ENCODE measurements at places on chromosomes 1 and 21.

GRCh38 chr1:154182344-154183045, 9.4 kb downstream of the TPM3 start:
- DNase-seq, result peak; percentile 75

DNA sequence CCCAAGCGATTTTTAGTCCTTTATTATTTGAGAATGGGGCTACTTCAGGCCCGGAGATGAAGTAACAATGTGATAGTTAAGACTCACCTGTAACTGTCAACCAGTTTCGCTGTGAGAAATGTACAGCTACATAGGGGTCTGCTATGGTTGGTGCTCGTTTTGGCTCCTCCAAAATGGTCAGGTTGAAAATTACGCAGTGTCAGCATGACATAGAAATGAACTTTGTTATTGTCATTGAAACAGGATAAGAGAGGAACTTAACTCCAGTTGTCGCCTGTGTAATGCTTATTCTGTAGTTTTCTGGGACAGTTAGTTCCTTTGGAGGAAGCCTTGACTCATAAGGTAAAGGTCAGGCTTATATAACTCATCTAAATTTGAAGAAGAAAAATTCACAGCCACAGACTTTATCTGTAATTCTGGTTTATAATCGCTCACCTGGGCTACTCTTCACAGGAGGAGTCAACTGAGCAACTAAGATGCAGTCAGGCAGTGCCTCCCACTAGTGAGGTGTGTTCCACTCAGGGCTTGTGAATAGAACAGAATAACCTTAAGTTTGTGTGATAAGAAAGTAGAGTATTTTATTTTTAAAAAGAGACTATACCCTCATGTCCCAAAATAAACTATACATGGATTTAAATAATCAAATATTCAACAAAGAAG, 130.9 kb downstream of the CD247 start:
- DNase-seq, result no peak

DNA sequence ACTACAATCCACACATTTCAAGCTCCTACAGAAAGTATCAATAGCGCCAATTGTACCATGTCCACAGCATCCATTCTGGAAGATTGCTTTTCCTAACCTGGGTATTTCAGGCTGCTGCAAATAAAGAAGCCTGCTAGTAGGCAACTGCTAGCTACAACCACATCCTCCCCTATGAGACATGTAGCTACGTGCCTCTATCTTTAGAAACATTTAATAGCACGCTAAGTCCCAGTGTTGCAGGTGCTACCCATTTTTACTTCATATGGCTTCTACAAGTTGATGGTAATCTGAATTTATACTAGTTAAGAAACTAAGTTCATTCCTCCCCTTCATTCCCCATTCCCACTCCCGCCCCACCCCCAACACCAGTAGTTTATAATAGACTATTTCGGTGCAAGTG, 7.4 kb upstream of the AMPD1 start:
- DNase-seq, result no peak

DNA sequence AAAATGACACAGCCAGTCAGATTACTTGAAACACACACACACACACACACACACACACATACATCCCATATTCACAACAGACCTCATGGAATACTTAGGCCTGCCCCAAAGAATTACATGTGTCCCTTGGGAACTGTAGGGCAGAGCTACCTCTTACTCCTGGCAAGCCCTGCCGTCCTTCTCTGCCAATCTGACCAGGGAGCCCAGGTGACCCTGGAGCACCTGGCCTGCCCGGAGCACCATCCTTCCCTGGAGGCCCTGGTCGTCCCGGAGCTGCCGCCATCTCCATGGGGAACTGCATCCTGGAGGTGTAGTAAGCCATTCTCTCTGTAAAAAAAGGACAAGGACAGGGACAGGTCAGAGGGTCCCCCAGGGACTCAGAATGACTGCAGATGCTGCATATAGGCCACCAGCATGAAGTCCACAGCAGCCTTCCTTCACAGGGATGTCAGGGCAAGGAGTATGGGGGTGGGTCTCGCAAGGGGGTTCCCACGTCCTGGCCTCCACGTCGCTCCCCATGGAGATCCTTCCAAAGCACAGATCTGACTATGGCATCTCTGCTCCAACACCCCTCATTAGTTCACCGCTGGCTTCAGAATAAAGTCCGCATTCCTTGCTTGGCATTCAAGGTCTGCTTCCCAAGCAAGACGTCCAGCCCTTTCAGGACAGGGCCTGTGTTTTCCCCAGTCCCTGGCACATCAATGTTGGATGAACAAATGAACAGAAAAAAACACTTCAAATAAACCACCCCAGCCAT, 9.2 kb upstream of the PEF1 start:
- DNase-seq, result no peak

- no peak for DNase-seq
These were observed 4.2 kb upstream of the COL6A1 start for GRCh38 chr21:45977396-45977795.

DNA sequence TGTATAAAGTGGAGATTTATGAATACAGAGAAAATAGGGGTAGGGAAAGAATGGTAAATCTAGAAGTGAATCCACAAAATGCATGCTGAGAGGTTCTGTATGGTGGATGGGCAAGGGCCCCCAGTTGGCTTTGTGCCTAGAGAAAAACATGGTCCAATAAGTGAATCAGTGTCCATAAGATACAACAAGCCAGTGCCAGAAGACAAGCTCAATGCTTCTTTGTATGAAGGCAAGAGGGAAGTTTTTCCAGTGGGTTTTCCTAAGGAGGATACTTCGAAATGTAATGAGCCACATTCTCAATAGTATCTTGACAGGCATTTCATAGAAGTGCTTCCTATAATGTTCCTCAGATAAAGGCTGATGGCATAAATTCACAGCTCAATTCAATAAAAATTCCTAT, 169.4 kb upstream of the HMCN1 start:
- no peak for DNase-seq

DNA sequence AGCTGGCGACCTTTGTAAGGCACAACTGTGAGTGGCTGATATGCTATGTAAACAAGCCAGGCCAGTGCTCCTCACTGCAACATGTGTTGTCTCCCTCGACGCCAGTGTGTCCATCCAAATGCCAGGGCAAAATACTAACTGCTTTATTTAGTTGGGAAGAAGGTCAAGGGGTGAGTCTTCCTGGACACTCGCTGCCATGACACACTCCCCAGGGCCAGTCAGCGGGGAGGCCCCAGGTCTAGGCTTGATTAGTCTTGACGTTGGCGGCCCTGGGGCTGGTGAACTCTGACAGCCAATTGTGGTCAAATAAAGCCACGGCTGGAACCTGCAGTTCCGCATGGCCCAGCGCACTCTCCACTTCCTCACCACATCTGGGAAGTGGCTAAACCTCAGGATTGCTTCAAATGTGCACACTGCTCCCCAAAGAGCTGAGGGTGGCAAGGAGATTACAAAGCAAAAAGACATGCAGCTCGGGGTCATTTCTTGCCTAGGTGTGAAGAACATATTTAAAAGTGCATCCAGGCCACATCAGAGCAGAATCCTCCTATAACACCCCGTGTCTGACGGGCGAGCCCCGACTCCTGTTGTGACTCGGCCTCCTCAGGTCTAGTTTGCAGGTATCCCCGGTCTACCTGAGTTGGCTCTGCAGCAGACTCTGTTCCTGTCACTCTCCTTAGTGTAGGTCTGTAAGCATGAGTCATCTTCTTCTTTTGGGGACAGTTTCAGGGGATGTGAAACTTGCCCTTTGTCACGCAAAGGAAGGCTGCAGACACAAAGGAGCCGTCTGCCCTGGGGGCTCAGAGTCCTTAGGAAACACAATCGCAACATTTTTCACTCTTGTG, 183.5 kb downstream of the RUNX1 start:
- no peak for DNase-seq

GRCh38 chr1:44511769-44512168, 106.7 kb downstream of the RNF220 start:
- no peak for DNase-seq

DNA sequence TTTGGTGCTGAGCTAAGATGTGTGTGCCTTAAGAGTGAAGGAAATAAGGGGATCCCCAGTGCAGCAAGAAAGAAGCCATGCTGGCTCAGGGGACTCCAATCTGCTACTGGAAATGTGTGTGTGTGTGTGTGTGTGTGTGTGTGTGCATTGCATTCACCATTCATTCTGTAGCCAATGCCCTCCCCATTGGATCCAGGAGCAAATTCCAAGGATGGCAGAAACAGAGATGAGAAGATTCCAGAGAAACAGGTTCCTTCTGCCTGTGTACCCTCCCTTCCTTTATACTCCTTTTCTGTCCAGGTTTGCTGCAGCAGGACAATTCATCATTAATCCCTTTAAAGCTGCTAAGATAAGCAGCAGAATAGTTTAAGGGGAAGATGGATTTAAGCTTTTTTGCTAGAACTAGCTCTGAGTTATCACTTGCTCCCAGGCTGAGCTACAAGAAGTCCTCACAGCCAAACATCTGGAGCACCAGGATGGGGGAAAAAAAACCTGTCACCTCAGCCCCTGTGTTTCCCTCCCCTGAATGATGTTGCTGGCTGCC, 3.2 kb downstream of the SLC6A17 start:
- DNase-seq, result no peak

GRCh38 chr1:23122023-23122748, 46.5 kb downstream of the LUZP1 start:
- DNase-seq, result no peak

GRCh38 chr21:42649122-42650032, 4.0 kb upstream of the PDE9A start:
- DNase-seq, result no peak

GRCh38 chr1:203702130-203702577, 62.8 kb upstream of the LAX1 start:
- peak; percentile 72 for DNase-seq

DNA sequence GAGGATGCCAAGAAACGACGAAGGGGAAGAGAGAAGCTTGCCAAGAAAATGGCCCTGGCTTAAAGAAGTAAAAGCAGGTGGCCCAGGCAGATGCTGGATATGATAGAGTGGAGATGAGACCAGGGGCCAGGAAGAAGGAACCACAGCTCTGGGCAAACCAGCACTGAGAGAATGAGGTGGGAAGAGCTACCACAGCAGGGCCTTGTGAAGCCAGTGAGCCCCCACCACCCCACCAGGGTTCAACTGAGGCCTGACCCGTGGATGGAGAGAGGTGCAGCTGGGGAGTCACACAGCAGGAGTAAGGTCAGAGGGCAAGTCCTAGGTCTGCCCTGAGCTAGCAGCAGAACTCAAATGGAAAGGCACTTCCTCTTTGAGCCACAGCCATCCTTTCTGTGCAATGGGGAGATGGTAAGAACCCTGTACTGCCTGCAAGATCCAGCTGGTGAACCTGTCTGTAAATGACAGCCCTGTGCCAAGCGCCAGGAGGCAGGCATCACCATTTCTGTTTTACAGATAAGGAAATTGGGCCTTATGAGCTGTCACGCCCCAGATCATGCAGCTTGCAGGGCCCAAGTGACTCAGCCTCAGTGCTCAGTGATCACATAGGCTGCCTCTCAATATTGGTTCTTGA, 8.5 kb downstream of the SH3BGRL3 start:
- DNase-seq, result no peak

- peak; percentile 91 for DNase-seq
These were observed 100.8 kb downstream of the UCK2 start for GRCh38 chr1:165928075-165928731.

- no peak for DNase-seq
These were observed 12.5 kb downstream of the NVL start for GRCh38 chr1:224317383-224318045.

GRCh38 chr21:19640964-19641363, 1237.4 kb upstream of the TMPRSS15 start:
- DNase-seq, result no peak

DNA sequence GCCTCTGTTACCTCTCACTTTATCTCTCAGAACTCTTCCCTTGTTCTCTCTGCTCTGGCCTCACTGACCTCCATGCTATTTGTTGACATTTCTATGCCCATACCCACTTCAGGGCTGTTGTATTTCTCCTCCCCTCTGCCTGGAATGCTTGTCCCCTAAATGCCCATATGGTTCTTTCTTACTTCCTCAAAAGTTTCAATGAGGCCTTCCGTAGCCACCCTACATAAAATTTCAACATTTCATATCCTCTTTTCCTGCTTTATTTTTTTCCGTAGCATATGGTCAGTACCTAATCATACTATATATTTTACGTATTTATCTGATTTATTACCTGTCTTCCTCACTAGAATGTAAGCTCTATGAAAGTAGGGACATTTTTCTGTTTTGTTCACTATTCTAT, 47.1 kb upstream of the ZYG11A start:
- no peak for DNase-seq

- DNase-seq, result no peak
These were observed 26.9 kb downstream of the ETS2 start for GRCh38 chr21:38832664-38833063.

DNA sequence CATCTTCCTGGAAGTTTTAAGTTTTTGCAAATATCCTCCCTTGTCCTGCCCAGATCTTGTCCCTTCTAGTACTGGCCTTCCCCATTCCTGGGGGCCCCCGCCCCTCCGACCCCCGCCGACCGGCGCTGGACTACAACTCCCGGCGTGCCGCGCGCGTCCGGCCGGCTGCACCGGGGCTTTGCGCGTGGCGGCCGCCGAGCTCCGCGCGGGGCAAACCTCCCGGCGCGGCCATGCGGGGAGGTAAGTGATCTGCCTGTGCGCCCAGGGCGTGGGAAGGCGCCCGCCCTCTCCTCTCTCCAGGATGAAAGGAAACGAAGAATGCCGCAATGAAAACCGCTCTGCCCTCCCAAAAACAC, 3.2 kb upstream of the SAMD13 start:
- peak; percentile 35 for DNase-seq

DNA sequence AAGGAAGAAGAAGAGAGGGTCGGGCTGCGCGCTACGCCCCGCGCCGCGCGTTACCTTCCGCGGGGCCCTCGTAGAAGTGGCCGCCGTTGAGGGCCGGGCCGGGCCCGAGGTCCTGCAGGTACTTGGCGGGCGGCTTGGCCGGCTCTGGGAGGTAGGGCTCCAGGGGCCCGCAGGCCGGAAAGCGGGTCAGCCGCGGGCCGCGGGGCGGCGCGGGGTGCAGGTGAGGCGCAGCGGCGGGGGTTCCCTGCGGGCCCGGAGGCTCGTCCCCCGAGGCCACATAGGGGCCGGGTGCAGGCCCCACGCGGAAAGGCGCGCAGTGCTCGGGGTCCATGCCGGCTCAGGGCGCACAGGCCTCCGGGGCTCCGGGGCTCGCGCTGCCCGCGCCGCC, 196 bp downstream of the ALX3 start:
- no peak for DNase-seq

All from NCI-H1694 treated with DMSO at 0.1 percent for 48 hours (cell line).